ENCODE measurements at places on chromosomes 11 and 22.

- DNase-seq, result no peak
These were observed 1227.2 kb upstream of the TENM4 start for GRCh38 chr11:80668039-80668438.

- no peak for DNase-seq
These were observed 10.7 kb downstream of the CRY2 start for GRCh38 chr11:45857961-45858474.

- DNase-seq, result no peak
These were observed 14.8 kb upstream of the WDR74 start for GRCh38 chr11:62854013-62854824.

DNA sequence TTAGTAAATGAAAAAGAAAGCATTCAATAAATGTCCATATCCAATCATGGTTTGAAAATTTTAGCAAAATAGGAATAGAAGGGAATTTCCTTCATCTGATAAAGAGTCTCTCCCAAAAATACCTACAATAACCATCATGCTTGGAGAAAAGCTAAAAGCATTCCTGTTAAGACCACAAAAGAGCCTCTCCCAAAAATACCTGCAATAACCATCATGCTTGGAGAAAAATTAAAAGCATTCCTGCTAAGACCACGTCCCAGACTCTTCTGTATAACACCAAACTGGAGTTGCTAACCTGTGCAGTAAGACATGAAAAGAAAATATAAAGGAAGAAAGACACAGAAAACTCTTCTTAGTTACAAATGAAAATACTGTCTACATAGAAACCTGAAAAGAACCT lies 69.4 kb downstream of the LINC01488 start:
- DNase-seq, result no peak

DNA sequence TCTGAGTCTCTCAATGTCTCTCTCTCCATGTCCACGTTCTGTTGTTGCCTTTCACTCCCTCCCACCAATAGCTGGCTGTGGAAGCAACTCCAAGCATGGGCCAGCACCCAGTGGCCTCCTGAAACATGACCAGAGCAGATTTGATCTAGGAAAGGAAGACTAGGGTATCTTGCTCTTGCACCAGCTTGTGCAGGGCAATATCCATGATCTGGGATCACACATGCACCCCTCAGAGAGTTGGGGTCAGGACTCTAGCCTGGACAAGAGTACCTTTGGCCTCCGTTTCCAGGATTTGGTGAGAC lies 34.5 kb upstream of the RIC3 start:
- DNase-seq, result no peak

- DNase-seq, result peak; percentile 42
These were observed 26.0 kb downstream of the ZNRF3 start for GRCh38 chr22:28909375-28909774.

DNA sequence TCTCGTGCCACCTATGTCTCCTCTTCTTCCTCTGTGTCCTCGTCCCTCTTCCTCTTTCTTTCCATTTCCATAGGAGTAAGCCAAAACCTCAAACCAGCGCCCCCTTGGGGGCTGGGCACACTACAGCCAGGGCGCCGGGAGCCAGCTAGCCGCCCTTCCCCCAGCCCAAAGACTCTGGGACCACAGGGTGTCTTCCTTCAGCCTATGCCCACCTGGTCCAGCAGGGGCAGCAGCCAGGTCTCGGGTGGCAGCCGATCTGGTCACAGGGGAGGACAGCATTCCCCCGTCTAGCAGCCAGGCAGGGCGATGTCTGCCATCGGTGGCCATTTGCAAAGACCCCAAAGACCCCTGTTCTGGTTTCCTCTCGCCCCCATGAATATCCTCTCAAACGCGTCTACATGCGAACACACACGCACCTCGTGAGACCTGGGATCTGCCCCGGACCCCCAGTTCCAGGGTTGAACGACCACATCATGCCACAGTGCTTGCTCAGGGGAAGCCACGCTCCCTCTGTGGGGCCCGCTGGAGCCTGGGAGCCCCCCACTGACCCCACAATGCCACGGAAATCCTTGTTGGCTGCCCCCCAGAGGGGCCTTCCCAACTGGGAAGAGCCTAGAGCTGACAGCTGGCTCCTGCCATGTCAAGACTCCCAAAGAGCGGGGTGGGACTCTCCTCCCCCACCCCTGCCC lies 546.0 kb upstream of the CCDC179 start:
- no peak for DNase-seq

DNA sequence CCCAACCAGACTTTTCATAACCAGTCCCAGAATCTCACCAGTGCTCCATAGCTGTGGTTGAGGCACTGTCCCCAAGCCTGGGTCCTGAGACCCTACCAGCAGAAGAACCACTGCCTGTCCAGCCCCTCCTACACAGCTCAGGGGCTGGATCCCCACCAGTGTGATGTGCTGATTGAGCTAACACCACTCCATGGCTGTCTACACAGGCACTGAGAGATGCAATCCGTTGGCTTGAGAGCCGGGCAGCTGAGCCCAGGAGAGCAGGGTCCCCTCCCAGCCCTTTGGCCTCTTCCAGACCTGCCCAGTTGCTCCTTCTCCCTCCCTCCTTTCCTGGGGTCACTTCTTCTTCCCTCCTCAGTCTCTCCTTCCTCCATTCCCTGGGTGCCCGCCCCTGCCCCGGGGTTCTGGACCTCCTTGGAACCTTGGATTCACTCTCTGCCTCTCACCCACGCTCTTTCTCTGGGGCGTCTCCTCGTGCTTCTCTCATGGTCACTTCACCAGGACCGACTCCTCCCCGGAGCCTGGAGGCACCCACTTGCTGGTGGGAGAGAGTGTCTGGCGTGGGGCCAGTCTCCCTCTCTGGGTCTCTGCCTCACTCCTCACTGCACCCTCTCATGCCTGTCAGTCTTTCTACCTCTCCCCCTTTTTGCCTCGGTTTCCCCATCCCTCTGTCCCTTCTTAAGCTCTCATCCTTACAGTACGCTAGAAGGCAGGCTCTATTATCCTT lies 706 bp upstream of the SCYL1 start:
- no peak for DNase-seq

DNA sequence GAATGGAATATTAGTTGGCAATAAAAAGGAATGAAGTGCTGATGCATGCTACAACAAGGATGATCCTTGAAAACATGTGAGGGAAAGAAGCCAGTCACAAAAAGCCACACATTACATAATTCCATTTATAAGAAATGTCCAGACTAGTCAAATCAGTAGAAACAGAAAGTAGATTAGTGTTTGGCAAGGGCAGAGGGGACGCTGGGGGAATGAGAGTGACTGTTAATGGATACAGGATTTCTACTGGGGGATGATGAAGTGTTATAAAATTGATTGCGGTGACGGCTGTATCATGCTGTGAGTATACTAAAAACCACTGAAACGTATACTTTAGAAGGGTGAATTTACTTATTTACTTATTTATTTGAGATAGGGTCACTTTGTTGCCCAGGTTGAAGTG lies 57.9 kb downstream of the C11orf58 start:
- DNase-seq, result no peak

- no peak for DNase-seq
These were observed 936.7 kb downstream of the BRD1 start for GRCh38 chr22:48890693-48891554.

GRCh38 chr11:8328848-8329330 lies 65.2 kb upstream of the LMO1 start:
- peak; percentile 88 for DNase-seq

DNA sequence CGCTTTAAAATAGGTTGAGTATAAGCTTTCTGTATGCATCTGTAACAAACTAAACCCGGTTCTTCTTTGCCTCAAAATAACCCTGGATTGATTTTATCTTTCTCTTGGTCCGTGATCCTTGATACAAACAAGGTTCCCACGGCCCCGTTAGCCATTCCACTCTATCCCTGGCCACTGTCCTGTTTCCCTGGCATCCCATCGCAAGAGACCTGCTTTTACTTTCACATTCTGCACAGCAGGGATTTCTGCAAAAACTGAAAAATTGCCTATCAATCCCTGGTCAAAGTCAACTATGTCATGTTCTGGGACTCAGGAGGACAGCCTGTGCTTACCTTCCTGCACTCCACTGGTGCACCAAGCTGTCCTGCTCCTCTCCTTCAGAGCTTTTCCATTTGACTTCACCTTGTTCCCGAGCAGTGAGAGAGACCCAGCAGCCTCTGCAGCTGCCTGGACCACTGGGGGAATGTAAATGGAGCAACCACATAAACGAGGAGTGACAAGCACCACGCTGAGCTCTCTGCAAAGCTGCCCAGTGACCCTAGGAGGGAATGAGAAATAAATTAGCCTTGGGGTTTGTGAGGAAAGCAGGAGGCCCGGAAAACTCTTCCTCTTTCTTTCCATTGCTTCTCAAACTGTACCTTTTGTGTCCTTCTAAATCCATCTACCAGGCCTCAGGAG lies 175.9 kb downstream of the NTM start:
- no peak for DNase-seq

- DNase-seq, result no peak
These were observed at the start of gene ZNF280A for GRCh38 chr22:22520020-22520656. Gene ZNF280A, minus strand, starts transcription at chr22:22520270. Its CDS starts 4,640 bp downstream, at chr22:22515630.

DNA sequence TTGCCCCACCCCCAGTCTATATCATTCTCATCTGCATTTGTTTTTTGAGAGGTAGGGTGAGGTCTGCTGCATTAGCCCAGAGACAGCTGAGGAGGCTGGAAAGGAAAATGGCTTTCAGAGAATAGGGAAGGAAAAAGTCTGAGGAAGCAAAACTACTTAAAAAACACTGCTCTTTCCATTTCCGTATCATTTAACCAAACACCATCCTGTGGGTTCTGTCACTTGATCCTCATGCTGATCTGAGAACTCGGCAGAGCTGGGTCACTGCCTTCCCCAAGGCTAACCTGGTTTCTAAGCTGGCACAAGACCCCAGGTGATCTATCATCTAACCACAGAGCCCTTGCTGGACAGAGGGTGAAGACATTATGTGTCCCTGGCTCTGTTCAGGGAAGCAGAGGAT lies 1.2 kb downstream of the FOLR2 start:
- no peak for DNase-seq

- no peak for DNase-seq
These were observed 24.3 kb downstream of the ARFGAP2 start for GRCh38 chr11:47152126-47152952.

DNA sequence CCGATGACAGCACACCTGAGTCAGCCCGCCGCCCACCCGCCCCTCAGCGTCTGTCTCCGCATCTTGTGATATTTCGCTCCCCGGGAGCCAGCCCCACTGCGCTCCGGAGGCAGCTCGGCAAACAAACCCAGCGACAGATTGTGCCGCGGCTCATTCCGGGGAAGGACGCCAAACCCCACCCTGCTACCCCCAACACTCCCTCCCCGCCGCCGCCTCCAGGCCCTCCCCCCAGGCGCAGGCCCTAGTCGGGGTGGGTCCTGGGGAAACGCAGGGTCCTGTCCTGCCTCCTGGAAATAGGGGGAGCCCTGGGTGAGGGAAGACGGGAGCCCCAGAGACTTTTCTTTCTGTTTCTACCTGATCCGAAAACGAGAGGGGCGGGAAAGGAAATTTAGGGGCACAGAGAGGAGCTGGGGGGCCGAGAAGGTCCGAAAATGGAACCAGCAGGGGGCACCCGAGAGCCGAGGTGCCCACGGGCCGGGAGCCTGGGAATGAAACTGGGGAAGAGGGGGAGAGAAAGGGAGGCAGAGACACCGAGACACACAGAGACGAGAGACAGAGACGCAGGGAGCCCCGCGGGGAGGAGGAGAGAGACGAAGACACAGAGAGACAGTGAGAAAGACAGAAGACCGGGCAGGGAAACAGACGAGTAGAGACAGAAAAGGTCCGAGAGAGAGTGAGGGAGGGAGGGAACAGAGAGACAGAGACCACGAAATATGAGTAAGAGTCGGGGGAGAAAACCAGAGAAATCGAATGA lies 1.7 kb upstream of the RTN4RL2 start:
- DNase-seq, result no peak

DNA sequence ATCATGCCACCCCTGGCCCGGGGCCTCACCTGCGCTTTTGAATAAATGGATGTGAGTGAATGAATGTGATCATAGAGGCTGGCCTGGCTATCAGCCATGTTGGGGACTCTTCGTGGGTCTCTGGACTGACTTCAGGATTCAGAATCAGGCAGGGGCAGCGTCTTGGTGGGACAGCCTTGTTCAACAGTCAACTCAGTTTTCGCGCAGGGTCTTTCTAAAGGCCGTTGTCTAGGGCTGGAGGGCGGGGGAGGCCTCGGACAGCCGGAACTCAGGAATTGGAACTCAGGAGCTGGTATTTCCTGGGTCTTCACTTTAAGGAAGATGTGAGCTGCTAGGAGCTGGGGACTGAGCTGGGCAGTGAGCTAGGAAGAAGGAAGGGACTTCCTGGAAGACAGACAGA lies 146.0 kb downstream of the CACNA1I start:
- DNase-seq, result no peak

GRCh38 chr11:36617543-36618362 lies 19.7 kb upstream of the RAG2 start:
- DNase-seq, result no peak

GRCh38 chr11:90330632-90331031 lies 107.8 kb upstream of the CHORDC1 start:
- DNase-seq, result no peak

DNA sequence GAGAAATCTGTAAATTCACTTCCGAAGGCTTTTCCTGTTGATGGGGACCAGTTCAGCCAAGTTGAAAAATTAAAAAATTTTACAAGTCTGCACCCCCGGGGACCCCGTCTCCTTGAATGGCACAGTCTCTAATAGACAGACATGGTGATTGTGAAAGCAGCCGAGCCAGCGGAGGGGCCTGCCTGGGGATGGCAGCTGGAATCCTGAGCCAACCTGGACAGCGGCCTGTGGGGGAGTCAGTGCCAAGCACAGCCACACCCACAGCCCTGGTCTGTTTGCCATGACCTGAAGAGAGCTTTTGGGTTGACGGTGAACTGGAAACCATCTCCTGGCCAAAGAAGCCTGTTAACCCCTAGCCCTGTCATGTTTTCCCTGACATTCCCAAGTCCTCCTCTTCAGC lies 64.7 kb downstream of the PARVG start:
- DNase-seq, result no peak

GRCh38 chr22:40606306-40606705 lies 30.2 kb downstream of the MRTFA start:
- no peak for DNase-seq

DNA sequence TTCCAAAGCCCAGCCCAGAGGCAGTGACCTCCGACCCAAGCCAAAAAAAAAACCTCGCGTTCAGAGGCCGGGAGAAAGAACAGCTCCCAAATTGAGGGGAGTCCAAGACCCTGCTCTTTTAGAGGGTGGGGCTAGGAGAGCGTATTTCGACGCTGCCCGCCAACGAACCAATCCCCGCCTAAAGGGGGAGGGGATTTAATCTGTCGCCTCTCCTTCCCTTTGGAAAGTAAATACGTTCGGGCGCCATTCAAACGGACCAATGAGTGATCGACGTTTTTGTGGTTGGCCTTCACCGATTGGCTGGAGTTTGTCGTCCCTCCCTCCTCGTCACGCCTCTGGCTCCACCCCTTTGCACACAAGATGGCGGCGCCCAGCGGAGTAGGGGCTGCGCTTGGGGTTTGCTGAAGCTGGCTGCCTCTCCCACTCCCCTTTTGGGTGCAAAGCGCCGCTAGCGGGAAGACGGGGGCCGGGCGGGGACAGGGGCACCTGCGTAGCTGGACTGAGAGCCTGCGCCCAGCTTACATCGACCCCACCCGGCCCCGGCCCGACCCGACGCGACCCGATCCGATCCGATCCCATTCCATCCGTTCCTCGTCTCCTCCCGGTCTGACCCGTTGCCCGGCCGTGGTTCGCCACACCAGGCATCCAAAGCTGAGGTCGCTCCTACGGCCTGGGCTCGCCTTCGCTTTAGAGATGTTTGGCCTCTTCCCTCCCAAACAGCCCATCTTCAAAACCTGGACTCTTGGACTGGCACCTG lies at the start of gene RNF26:
Gene RNF26 (plus strand): TSS at position 354 of the 757 bp plus-strand sequence. CDS start 596 bp downstream, outside the sequence.
- peak; percentile 99 for DNase-seq
